ENCODE measurements at places on chromosomes 2 and 18. TPM values are rescaled to one million over a fixed set of nuclear protein-coding genes. Genes with fewer than 3 reads are reported as not detected.

SULT1C2 gene
- 0.48 TPM for total RNA-seq

AGAP1 gene
- total RNA-seq, result 24.3 TPM

EMILIN1 gene
- 0.48 TPM for total RNA-seq

CNGA3 gene
- total RNA-seq, result not detected

NT5DC4 gene
- total RNA-seq, result not detected

GPAT2 gene
- not detected for total RNA-seq

SCN3A gene
- total RNA-seq, result not detected

NEURL3 gene
- 2.2 TPM for total RNA-seq

PRKAG3 gene
- not detected for total RNA-seq

GTF3C2 gene
- 59.7 TPM for total RNA-seq

PLB1 gene
- total RNA-seq, result 1.1 TPM

C2orf81 gene
- total RNA-seq, result 4.0 TPM

VWA3B gene
- total RNA-seq, result 0.26 TPM

TSGA10 gene
- 4.6 TPM for total RNA-seq

Data from A549 treated with CORT108297 at 1 μM for 4 hours (cell line).